ENCODE measurements at places on chromosomes 12 and 14.

DNA sequence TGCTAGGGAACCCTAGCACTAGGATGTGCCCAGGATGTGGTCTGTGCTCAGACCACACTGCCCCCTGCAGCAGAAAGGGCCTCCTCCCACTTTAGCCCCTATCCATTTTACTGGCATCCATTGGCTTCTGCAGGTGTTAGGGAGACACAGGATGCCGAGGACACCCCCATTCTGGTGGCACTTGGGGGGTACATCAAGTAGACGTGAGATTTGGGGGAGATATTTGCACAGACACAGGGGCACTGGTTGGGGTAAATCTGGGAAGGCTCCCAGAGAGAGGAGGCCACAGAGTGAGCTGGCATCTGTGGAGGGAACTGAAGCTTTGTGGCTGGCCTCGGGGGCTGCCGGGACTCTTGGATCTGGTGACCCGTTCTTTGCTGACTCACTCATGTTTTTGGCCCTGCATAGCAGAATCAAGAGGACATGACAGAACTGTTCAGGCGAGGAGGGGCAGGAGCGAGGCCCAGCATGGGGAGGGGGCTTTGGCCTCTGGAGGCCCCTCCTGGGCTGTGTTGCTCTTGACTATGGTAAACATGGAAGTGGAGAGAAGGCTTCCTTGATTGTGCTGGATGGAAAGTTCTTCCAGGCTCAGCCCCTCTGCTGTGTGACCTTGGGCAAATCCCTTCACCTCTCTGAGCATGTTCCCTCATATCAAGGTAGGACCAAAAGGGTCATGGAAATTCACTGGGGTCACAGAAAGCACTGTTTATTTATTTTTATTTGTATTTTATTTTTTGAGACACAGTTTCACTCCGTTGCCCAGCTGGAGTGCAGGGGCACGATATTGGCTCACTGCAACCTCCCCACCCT, 1.8 kb downstream of the PLBD2 start:
- DNase-seq, result no peak

DNA sequence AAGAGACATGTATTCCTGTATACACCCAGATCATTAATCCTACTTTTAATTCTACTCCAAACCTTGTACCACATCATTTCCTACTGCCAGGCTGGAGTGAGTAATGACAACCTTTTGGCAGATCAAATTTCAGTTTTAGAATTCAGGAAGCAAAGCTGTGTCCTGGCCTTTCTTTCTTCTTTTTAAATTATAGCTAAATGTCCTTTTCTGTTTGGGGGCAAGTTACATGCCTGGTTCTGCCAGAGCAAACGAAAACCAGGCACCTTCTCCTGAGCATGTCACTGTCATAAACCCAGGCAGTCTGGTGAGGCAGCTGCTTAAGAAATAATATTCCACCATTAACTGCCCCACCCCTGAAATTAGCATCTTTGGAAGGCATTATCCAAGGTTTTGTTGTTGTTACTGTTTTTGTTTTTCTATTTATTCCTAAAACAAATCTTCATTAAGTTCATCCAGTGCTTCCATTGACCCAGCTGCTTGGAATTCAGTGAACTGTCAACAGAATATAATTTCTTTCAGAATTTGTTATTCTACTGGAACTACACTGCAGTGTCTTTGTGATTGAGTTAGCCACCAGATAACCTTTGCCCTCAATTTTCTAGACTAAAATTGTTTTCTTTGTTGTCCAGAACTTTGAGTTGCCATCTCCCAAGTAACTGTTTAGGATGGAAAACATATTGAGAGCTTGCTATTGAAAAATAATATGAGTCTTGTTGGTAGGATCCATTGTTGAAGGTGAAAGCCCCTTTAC, 33.2 kb downstream of the SAMD4A start:
- DNase-seq, result no peak

DNA sequence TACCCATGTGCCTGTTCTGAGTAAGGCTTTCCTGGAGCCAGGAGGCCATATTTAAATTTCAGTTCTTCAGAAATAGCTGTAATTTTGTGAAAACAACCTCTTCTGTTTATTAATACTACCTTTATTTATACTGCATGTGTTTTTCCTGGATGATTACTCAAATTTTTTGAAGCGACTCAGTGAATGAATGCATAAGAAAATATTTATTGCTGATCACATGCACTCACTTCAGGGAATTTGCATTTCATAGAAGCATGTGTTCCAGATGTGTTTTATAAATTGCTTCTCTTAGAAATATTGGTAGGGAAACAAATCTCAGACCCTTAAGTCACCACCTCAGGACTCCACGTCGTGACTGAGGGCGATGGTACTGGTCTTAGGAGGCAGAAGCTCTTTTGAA, 21.8 kb upstream of the DCN start:
- peak; percentile 86 for DNase-seq

- DNase-seq, result peak; percentile 95
These were observed 2.9 kb upstream of the CACNB3 start for GRCh38 chr12:48815126-48816110.

DNA sequence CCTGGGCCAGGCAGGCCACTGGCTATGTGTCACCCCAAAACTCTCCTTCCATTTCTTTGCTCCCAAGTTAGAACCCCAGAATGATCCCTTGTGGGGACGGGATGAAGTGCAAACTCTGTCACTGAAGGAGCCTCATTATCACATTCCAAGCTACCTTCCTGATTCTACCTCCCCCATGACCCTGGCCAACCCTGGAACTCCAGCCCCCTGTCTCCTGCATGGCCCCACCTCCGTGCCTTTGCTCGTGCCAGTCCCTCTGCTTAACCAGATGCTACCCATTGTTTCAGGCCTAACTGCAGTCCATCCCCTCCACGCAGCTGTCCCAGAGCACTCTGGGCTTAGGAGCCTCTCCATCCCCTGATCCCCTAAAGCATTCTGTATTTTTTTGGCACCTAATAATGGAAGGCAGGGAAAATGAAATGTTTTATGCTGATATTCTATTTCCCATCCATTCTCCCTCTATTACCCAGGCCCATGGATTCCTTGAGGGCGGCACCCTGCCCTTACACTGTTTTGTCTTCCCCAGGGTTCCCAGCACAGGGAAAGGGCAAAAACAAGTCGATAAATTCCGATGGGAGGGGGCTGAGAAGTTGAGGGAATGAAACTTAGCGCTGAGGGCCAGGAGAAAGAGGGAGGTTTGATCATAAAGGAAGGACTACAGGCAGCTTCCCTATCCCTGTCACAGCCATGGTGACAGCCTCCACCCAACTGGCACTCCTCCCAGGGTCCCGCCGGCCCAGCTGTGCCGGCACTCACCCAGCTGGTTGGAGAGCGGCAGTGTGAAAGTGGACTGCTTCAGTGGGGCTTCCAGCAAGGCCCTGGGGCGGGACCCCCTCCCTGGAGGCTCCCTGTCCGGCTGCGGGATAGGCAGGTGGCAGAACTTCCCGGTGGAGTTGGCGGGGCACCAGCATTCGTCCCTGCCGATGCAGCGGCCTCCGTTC, 58.1 kb downstream of the ISCA2 start:
- peak; percentile 85 for DNase-seq
